ENCODE measurements at places on chromosomes 2 and 18.

GRCh38 chr2:9806298-9806610 lies 37.0 kb upstream of the TAF1B start:
- no peak for DNase-seq

DNA sequence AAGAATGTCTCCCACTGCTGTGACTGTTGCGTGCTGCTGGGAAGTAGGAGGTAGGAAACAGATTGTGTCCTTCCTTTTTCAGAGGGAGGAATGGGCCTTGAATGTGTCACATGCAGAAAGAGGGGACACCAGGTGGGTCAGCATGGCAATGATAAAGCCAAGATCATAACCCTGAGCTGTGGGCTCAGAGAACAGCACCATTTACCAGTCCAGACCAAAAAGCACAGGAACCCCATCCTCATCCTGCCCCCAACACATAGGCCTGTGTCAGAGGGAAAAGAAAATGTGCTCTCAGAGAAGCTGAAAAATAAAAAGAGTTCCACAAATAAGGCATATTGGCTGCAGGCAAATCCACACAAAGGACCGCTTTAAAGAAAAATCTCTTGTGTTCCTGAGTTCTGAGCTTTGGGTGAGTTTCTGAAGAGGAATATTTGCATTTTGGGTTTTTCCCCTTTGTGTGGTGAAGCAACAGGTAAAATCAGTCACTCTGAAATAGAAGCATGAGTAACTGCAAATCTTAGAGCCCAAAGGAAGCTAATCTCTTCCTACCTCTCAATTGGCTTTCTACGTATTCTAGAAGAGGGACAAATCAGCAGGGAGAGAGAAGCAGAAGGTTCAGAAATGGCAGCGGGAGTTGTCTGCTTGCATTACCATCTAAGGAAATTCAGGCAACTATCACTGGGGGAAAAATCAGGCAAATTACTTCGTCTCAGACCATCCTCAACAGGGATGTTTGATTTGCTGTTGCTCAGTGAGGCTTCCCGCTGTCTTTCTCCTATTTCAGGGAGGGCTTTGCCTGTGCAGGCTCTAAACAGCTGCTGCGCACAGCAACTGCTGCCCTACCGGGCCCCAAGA lies 106.8 kb downstream of the BCL11A start:
- no peak for DNase-seq

GRCh38 chr2:71614976-71615766 lies 161.8 kb downstream of the DYSF start:
- DNase-seq, result no peak

- no peak for DNase-seq
Observed at GRCh38 chr2:190641469-190641868, 7.4 kb upstream of the NAB1 start.

DNA sequence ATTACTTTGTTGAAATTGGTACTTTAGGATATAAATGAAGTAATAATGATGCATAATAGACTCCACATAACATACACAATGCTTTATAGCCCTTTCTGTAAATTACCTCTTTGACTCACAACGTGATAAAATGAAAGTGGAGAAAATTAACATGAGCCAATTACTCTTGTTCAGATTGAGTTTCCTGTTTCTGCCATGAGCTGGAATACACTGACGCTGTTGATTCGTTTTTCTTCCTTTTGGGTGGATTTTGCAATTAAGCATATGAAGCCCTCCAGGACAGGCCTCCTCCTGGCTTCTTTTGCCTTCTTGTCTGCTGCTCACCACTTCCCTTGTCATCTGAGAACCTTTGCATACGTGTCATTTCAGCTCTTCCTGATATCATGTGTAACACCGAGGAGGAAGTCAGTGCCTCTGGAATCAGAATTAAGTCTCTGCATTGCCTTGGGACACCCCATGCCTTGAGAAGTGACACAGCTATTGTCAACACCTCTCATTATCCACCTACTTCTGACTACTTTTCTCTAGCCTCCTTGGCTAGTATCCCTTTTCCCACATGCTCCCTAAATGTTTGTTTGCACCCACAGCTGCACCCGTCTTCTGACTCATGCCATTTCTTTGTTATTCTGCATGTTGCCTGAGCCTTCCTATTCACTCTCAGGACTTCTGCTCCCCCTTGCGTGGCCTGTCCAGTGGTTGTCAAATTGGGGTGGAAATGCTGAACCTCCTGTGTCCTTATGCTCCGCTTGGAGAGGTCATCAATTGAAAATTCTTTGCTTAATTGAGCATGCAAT lies 134.1 kb downstream of the FMNL2 start:
- no peak for DNase-seq

DNA sequence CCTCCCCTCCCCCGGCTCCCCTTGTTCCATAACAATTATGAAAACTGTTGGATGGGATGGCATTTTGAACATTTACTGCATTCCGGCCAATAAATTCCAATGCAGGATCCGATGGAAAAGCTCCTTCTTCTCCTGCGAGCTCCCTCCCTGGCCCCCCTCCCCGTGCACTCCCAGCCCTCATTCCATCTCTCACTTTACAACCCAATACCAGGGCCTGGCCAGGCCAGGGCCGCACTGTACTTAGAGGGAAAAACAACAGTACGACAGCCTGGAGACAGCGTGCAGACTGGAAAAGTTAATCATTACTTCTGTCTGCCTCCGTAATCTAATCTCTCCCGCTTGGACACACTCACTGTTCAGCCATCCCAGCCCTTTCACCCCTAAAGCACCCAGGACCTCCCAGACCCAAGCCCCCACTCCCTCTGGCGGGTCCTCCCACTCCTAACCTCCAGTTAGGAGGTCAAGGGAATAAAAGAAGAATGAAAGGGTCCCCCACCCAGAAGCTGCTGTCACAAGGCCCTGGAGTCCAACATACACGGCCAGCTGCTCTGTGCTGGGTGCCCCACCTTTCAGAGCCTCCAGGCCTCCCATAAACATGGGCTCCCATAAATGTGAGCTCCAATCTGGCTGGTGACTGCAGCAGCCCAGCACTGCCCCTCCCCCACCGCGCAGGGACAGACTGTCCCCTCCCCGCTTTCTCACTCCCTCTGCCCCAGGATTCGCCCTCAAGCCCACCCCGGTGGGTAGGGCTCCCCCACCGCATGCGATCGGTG lies 20.6 kb downstream of the SMAD7 start:
- no peak for DNase-seq

- DNase-seq, result no peak
Observed at GRCh38 chr2:152647552-152647951, 69.7 kb downstream of the PRPF40A start.

GRCh38 chr2:164721430-164721829 lies 100.1 kb upstream of the GRB14 start:
- DNase-seq, result no peak

GRCh38 chr2:204472375-204472774 lies 72.9 kb upstream of the PARD3B start:
- no peak for DNase-seq

DNA sequence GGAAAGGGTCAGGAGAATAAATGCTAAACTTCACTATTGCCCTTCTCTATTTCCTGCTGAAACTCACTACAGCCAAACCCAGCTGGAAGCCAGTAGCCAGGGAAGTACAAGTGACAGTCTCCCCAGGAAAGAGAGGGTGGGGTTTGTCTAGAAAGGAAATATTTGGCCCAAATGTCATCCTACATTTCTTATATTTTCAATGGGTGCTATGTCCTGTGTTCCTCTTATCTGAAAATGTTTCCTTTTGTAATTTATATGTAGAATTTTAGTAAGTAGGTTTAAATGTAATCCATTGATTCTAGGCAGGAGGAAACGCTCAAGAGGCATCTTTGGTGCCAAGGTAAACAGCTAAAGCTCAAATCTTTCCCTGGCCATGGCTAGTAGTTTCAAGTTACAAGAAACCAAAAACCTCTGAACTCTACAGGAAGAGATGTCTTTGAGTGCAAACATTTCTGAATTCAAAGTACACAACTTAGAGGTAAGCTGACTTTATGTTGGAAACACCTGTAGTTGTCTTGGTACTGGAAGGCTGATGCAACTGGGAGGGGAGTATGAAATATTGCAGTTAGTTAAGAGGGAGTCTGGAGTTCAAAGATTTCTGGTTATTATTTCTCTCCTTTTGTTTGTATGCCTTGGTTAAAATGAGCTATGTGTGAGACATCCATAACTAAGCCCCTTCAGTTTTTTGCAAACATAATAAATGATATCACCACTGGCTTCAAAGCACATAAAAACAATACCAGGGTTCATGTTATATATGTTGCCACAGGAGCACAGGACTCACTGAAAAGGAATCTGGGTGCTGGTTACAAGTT lies 356.1 kb upstream of the ZC3H15 start:
- DNase-seq, result no peak

DNA sequence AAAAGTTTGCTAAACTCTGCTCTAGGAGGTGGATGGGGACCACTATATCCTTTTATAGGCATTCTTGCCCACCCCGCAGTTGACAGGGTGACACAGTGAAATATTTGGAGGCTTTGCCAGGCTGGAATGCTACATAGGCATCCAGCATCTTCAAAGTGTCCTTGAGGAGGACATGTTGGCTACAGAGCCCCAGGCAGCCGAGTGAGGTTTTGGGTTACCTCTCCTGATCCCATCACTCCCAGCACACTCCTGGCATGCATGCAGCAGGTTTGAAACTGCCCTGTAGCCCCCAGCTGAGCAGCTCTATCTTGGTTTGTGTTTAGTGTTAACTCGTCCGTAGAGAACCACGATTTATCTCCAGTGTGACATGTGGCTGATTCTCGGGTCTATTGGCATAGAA lies 7.3 kb downstream of the FOSL2 start:
- no peak for DNase-seq

DNA sequence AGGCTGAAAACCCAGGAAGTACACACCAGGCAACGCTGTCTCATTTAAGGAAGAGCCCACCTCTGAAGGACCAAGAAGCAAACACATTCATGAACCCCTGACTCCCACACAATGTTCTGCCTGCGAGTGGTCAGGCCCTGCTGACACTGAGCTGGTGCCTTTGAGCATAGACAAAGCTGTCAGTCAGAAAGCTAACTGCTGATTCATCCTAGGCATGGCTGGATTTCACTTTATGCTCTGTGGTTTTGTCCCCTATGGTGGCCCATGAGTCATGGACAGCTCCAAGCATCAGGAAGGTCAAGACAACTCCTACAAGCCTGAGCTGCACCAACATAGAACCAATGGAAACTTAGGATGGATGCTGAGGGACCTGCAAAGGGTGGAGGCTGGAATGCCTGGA lies 78.9 kb downstream of the UXS1 start:
- DNase-seq, result no peak

DNA sequence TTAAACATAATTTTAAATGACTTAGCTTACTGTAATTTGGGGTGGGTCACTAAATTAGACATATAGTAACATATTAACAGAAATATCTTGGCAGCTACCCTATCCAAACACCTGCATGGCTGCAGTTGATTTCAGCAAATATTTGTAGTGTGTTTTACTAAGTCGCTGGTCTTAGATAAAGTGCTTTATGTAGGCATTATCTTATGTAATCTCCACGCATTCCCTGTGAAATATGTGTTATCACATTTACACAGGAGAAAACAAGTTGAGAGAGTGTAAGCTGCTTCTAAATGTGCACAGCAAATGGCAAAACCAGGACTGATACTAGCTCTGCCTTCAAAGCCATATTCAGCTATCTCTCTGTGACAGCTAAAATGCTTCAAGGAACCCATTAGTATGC lies 72.0 kb downstream of the NYAP2 start:
- no peak for DNase-seq

DNA sequence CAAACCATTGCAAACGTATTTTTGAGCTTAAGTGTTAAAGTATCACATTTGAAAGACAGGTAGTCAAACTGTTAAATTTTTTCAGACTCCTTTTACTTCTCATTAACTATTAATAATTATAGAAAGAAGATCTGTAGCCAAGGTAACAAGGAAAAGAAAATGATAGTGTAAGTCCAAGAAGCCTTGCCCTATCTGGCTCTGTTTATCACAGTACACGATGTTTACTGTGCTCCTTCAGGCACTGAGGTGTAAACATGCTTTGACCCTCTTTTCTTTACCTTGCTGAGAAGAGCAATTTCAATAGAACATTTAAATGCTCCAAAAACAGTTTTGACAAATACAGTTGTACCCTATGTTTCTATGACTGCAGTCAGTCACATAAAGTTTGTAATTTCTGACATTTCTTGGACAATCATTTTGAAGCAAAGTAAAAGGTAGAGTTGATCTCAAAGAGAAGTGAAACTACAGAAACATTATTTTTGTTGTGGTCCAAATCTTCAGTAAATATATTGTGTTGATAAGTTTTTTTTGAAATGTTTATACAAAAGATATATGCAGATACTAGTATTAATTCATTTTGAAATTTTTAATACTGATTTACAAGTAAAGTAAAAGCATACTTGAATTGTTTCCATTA lies 152.6 kb upstream of the KYNU start:
- DNase-seq, result no peak

- no peak for DNase-seq
Observed at GRCh38 chr2:233563663-233564430, 2.7 kb downstream of the USP40 start.

GRCh38 chr2:167001165-167001564 lies 112.9 kb downstream of the XIRP2 start:
- DNase-seq, result no peak

GRCh38 chr2:164803776-164804466 lies 37.7 kb downstream of the COBLL1 start:
- no peak for DNase-seq

DNA sequence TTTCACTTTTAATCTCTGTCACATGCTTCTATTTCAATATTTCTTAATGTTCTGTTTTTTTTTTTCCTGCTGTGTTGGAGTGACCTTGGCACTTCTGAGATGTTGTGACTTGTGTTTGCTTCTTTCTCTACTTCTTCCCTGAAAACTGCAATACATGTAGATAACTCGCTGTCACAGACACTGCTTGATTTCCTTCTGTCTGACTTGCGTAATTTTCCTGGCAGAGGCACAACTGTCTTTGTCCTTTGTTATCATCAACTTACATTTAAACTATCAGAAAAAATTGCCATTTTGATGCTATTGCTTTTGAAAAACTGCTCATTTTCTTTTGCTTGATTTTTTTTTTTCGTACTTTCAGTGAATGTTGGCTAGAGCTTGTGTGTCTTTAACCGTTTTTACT lies 69.0 kb downstream of the BABAM2 start:
- no peak for DNase-seq

DNA sequence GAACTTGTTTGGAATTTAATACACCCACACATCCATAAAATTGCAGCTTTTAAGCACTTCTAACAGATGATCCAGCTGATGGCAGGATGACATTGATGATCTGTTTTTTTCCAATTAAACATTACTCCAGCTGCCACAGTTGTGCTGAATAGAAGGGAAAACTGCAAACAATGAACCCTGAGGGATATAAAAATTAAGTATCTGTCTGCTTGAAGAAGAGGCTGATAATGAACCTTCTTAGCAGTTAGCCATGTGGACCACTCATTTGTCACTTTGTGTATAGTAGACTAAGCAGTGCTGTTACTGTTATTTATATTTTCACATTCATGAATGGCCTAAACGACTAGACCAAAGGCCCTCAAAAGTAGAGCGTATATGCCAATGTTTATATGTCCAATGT lies 1201.0 kb upstream of the LRRTM1 start:
- no peak for DNase-seq

All from naive thymus-derived CD8-positive, alpha-beta T cell (primary cell).